HuH-7 (cell line): ENCODE measurements at places on chromosomes 12 and 14.

DNA sequence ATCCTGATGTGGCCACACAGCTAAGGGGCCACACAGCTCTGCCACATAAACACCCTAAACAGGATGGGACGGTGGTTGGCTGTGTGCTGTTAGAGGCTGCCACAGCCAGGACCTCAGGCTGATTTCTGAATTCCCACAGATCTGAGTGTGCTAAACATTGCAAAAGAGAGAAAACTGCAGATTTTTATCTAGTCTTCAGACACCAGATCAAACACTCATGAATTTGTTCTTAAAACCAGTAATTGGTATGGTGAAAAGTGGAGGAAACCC, 190.7 kb downstream of the MON2 start:
- DNase-seq = no peak

DNA sequence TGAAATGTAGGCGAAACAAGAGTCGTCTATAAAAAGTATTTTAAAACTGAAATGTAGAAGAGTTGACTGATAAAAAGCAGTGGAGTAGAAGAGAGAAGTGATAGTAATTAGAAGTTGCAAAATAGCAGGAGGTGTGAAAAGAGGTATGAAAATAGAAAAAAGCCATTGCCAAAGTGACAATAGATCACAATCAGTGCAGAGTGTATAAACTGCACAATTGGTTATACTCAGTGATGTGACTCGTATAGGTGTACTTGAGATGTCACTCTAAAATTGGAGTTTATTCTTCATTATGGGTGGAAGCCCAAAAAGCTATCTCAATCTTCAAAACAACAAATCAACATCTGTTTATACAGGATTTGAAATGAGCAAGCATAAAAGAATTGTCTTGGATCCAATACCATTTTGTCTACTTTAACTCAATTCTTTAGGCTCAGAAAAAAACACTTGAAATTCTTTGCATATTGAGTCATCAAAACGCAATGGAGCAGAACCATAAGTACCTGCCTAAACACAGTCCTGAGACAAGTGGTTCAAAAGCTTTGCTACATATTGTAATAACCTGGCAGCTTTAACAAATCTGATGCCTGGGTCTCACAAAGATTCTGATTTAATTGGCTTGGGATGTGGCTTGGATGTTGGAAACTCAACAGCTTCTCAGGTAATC, 8.8 kb downstream of the IKBIP start:
- DNase-seq = no peak

- no peak for DNase-seq
These were observed 19.4 kb downstream of the TMEM116 start for GRCh38 chr12:111993292-111994150.

DNA sequence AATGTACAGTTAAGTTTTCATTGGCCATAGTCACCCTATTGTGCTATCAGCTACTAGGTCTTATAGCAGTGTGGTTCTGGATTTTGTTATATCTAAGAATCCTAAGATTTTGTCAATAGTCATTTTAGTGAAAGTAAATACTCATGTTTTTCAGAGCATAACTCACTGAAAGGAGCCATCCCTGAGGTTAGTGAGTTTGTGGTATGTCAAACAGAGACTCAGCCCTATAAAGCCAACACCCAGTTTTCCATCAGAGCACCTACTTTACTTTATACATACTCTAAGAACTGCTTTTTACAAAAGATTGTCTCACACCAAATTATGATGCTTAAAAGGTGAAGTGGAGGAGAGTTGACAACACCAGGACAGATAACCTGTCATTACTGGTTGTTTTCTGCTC, 686.3 kb upstream of the LRFN5 start:
- no peak for DNase-seq

GRCh38 chr12:77392467-77393088, 327.2 kb upstream of the E2F7 start:
- DNase-seq = no peak

GRCh38 chr12:124573839-124574786, 6.7 kb upstream of the NCOR2 start:
- no peak for DNase-seq

DNA sequence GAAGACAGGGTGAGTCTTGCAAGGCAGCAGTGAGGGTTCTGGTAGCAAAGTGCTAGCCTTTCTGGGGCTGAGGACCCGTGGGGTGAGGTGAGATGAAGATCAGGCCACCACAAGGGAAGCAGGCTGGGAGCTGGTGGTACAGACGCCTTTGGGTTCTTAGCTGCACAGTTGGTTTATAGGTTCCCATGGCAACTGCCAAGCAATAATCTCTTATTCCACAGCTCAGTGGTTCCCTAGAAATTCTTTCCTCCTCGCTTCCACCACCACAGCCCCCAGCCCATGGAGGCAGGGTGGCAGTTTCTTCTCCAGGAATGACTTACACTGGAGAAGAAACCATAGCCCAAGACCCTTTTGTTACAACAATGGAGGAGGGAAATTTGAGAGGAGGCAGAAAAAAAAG, 82.1 kb downstream of the CMKLR1 start:
- DNase-seq = no peak

DNA sequence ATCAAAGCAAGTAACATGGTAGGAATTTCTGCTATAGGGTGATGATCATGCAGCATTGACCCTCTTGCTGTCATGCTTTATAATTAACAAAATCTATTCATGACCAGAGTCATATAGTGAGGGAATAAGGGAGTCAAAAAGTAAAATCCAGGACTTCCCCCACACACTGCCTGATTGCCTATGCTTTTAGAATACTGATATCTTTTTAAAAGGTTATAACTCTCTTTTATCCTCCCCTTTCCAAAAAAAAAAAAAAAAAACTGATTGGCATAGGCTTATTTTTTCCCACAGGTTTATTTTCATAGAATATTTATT, 51.4 kb downstream of the ZFP36L1 start:
- no peak for DNase-seq

GRCh38 chr12:7512553-7512952, 9.0 kb upstream of the CD163 start:
- DNase-seq = no peak

DNA sequence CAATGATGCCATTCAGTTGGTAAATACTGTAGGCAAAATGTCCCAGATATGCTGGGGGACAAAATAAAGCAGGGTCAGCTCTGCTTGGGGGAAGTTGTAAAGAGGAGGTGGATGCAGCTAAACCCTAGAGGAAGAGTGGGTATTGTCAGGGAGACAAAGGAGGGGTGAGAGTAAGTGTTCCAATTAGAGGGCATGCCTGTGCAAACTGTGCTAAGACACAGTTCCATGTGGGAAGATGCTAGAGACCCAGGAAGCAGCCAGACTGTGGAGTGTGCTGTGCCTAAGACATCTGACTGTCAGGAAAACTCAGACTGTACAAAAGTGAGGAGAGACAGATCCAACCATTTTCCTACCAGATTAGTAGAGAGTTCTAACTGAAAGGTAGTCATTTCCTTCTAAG, 474.3 kb downstream of the ATP23 start:
- no peak for DNase-seq

DNA sequence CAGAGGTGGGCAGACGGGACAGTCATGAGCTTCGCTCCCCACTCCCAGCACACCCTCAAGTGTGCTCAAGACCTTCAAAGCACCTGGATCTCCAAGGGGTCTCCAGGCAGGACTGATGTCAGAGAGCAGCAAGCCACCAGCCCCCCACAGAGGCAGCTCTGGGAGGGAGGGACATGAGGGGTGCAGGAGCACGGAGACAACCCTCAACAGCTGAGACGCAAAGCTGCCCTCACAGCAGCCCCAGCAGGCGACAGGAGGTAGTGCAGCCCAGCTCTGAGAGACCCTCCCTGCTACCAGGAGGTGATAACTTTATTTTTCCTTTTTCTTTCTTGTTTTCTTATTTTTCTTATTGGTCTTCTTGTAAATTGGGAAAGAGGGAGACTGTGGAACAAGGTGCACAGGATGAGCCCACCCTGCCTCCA, 17.9 kb downstream of the SIVA1 start:
- no peak for DNase-seq

DNA sequence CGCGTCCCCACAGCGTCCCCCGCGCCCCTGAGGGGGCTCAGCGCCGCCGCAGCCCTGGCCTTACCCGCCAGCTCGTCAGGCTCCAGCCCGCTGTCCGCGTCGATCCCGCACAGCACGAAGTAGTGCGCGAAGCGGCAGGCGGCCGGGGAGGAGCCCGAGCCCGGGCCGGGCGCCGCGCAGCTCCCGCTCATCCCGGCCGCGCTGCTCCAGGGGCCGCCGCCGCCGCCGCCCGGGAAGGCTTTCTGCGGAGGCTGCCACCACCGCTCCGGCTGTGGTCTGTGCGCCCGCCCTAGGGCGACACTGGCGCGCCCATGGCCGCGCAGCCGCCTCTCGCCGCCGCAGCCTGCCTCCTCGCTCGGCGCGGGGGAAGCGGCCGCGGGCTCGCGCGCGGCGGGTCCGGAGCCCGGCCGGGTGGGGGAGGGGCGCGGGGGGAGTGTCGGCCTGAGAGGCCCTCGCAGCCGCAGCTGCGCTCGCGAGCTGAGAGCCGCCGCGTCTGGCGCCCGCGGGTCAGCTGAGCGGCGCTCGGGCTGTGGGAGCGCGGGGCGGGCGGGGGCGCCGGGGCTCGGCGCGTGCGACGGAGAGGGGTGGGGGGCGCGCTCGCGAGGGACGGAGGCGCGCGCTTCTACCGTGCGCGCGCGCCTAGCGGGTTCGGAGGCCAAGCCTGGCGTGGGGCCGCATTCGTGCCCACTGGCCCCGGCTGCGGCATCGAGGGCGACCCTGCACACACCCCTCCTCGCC, at the start of gene DENND5B:
Gene DENND5B (minus strand): TSS at position 495 of the 738 bp plus-strand sequence. CDS start 304 bp downstream, at position 191.
- DNase-seq = peak; percentile 83

DNA sequence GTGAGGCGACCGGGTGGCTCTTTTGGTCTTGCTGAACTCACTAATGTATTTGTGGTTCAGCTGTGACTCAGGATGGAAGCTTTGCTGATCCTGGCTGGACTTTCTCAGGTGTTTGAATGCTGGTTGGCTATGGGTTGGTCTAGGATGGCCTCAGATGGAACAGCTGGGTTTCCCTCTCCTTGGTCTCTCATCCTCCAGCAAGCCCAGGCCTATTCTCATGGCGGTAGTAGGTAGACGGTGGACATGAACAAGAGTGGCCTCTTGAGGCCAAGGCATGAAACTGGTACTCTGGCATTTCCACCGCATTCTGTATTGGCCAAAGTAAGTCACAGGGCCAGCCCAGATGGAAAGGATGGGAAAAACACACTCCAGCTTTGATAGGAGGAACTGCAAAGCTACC, 11.8 kb upstream of the POLR3B start:
- peak; percentile 67 for DNase-seq

DNA sequence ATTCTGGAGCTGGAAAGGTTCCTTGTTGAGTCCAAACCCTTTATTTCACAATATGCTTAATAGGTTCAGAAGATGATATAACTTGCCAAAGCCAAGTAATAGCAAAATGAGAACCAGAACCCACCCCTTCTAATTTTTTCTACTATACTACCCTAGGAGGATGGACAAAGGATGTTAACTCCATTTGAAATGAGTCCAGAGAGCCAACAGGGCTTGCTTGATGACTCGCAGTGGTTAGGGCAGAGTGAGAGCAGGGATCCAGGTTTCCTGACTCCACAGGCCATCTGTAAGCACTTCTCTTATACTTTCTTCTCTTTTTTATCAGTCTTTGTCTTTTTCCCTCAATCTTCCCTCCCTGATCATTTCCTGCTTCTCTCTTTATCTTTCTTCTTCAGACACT, 668.1 kb downstream of the MED13L start:
- no peak for DNase-seq

DNA sequence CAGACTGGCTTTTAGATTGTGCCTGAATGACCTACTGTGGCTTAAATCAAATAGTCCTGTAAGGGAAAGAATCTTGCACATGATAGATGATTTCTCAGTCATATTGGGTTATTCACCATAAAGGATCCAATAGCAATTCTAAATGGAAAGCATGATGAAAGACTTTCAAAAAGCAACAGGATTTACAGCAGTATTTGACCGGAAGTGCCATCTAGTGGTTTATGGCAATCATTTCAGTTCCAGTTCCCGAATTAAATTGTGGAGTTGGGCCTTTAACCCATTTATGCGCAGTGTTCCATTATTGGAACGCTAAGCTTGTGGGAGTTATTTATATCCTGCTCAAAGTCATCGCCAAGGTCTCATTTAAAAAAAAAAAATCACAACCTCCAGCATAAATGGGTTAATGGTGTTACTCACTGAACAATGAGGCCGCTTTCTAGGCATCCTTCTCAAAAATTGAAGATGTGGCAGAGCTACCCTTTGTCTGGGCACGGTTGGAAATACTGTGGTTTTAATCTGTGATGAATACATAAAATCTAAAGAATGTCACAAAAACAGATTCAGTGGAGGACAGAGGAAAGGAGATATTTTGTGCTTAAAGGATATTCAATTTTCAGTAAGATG, 60.8 kb upstream of the REP15 start:
- DNase-seq = peak; percentile 17

DNA sequence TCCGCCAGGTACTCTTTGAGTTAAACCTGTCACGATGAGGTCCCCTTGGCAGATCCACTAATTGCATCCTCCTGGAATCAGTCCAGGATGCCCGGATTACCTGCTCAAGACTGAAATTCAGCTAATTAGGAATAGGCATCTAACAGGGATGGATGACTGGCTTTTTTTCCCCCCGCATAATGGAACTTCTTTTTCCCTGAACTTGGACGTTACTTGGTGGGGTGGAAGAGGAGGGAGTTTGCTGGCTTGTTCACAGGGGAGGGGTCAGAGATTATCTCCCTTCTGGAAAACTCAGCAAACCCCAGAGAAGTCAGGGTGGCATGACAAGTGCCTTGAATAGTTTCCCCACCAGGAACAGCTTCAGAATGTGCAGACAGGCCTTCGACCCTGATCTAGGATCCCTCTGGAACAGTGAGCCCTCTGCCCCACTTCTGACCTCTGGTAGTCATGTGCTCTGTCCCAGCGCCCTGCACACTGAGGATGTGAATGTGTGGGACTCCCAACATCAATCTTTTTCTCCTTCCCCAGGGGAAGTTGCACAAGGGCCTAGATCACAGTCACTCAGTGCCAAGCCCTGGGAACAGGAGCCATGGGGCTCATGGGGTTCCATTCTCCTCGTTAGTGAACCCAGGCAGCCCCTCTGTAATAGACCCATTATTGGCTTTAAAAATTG, 142.5 kb downstream of the SMOC1 start:
- DNase-seq = no peak

DNA sequence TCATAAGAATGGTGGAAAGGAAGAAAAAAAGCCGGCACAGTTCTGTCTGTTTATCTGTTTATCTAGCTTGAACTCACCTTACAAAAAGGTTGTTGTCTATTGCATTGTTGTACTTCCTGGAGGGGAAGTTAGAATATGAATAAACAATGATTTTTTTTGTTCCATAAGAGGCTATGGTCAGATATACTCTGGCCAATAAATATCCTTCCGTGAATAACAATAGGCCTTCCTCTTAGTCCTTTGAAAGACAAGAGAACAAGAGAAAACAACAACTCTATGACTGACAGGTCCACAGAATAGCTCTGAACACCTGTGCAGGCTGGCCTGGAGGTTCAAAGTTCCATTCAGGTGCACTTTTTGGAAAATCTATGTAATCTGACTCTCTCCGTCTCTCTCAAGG, 192.8 kb upstream of the KRR1 start:
- DNase-seq = no peak

GRCh38 chr14:105282098-105282725, 18.6 kb downstream of the BRF1 start:
- no peak for DNase-seq

DNA sequence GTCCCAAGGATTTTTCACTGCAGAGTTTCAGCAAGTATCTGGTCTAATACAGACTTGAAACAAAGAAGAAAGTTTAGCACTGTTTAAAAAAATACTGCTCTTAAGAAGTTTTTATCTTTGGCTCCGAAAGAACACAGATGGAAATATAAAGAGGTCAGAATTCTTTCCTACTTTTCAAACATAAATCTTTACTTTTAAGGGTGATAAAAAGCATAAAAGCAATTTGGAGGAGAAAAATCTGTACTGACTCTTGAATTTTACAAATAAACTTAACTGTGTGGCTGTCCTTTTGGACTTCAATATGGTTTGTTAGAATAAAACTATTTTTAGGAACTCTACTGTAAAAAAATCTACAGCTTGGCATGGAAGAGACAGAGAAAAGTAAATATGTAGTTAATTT, 27.6 kb upstream of the ISM2 start:
- DNase-seq = no peak
